SJSA1 (cell line): ENCODE measurements at places on chromosomes 1 and 21. TPM values are rescaled to one million over a fixed set of nuclear protein-coding genes. Genes with fewer than 3 reads are reported as not detected.

DNA sequence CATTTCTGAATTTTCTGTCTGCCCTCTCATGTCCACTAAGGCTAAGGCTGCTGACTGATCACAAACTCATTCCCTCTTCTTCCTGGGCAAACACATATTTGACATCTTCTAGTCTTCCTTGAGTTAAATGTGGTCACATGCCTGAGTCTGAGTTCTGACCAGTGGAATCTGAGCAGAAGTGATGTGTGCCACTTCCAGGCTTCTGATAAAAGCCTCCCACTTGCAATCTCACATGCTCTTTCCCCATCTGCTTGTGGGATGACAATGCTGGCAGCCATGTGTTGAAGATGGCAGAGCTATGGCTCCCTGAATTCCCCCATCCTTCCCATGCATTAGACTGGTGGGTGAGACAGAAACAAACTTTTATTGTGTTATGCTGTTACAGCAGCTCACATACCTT lies 149.9 kb upstream of the ZNF648 start:
- DNase-seq = no peak

The BECN2 gene
- not detected in 2 replicates for total RNA-seq

GRCh38 chr21:37459575-37459974 lies 93.0 kb downstream of the DYRK1A start:
- DNase-seq = no peak

The LRRC42 gene
- total RNA-seq = 39.9 and 46.7 TPM in 2 replicates

The TPTE gene
- total RNA-seq = not detected in 2 replicates

DNA sequence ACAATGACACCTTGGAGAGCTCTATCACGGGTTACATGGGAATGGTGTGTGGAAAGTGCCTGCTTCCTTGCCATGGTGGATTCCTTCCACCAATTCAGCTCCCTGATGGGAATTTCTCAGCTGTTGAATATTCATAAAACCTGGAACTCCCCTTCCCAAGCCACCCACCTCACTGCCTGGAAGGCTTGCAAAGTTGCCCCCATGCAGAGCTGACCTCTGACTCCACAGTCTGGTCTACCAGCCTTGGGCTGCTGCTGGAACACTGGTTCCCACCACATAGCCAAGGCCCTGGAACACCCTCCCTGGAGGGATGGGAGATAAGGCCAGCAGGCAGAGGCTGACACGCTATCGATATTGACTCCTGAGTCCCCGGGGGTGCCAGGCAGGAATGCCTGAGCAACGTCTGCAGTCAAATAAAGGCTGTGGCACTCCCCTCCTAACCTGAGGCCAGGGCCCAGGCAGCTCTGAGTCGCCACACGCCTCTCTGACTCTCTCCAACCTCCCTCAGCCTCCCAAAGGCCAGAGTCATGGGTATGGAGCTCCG lies 8.8 kb downstream of the CCDC24 start:
- no peak for DNase-seq

GRCh38 chr1:24071941-24072340 lies 40.0 kb downstream of the MYOM3 start:
- no peak for DNase-seq

DNA sequence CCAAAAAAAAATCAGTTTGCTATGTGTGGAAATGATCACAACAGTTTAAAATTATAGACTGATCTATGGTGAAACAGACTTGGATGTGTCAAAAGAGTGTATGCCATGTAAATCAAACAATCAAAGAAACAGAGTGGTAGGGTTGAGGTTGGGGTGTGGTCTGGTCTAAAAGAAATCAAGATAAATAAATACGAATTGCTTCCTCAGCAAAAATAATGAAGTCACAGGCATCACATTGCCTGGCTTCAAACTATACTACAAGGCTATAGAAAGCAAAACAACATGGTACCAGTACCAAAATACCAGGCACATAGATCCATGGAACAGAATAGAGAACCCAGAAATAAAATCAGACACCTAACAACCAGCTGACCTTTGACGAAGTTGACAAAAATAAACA lies 1796.9 kb downstream of the NCAM2 start:
- no peak for DNase-seq

- DNase-seq = no peak
These were observed 156.7 kb downstream of the BRINP3 start for GRCh38 chr1:190320952-190321351.
